ENCODE measurements at places on chromosomes 1 and 21. TPM values are rescaled to one million over a fixed set of nuclear protein-coding genes. Genes with fewer than 3 reads are reported as not detected.

GREM2 gene
- total RNA-seq = 5.3 TPM

BSND gene
- not detected for total RNA-seq

CNR2 gene
- not detected for total RNA-seq

GALE gene
- 19.1 TPM for total RNA-seq

HUNK gene
- total RNA-seq = 8.1 TPM

CFHR1 gene
- 2.5 TPM for total RNA-seq

BCL2L15 gene
- 0.69 TPM for total RNA-seq

LRRC38 gene
- 0.46 TPM for total RNA-seq

TMPRSS15 gene
- 0.23 TPM for total RNA-seq

RASAL2 gene
- 51.0 TPM for total RNA-seq
